ENCODE measurements at places on chromosomes 5 and 9.

DNA sequence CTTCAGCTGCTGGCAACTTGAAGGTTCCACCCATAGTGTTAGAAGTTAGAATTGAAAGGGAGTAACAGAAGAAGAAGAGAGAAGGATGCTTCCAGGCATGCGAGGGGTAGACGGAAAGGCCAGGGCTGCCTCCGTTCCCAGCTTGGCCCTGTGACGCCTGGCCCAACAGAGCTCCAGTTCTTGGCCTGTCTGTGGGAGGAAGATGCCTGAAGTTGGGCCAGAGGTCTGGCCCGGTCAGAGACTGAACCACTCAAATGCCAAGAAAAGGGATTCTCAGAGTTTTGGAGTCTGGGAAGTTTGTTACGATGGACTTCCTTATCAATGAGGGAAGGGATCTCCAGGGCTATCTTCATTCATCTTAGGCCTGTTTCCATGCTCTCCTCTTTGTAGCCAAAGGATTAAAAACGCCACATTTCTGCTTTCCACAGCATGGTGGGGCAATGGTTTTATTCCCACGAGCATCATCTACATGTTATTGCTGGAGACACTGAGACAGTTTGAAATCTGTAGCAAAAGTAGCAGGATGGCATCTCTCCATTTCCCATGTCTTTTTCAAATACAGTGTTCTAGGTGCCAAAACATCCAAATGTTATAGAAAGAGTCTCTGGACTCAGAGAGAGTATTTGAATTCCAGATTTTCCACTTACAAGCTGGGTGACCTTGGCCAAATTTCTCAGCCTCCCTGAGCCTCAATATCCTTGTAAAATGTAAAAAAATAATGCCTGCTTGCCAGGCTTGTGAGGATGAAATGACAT, 65.4 kb upstream of the ANKRD55 start:
- DNase-seq, result no peak

- DNase-seq, result no peak
Measured at GRCh38 chr9:38677660-38678303, 42.2 kb downstream of the FAM240B start.

DNA sequence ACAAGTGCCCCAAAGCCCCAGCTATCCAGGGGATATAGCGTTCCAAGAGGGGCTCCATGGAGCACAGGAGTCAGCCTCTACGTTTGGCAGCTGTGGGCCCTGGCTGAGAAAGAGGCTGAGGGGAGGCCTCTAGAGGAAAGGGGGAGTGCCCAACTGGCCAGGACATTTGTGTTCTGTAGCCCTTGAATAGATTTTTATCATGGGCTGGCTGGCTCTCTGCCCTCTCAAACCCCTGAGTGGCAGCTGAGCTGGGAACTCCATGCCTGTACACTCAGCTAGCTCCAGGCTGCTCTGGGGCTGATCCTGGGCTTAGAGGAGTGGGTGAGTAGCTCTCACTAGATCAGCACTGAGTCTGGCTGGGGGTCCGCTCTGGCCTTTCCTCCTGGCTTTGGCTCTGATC, 285.0 kb downstream of the ZSWIM6 start:
- DNase-seq, result no peak

DNA sequence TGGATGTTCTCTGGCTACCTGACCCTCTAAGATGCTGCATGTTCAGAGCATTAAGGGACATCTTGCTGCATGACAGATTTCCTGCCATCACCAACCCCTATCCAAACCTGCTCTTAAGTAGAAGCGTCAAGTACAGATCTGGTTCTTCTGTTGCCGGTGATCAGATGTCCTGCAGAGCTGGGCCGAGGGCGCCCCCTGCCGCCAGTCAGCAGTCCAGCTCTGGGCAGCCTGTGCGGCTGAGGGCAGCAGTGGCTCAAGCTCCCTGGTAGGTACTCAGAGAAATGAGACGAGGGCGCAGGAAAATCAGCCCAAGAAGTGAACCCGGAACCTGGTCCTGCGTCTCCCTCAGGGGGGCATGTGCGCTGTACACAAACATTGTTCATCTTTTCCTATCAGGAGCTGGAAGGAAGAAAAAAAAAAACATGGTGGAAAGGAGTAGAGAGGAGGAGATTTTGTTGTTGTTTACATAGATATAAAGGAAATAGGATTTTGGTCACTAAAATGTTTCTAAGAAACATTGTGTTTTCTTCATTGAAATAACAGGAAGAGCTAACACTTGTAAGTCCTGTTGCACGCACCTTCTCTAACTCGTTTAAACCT, 95.8 kb downstream of the CFAP90 start:
- DNase-seq, result peak; percentile 25

DNA sequence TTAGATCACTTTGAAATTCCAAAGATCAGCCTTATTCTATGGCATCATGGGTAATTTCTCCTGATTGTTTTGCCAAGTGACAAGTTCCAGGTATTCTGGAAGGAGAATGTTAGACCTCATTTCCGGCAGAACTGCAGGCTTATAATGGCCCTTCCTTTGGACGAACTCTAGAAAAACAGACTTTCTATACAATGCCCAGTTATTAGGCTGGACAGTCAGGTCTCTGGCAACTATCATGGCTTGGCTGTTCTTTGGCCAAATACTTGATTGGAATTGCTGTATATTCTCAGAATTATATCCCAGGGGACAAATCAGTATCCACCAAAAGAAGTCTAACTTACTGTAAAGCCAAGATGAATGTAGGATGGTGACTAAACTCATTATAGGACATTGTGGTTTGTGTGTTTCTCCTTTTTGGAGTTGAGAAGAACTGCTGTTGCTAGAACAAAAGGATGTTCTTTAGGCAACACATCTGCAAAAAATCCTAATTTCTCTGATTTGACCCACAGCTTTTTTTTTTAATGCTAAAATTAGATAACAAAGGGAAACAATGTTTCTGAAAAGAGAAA, 69.0 kb downstream of the ADAMTSL1 start:
- no peak for DNase-seq

- no peak for DNase-seq
Measured at GRCh38 chr5:68356216-68356615, 140.7 kb downstream of the PIK3R1 start.

DNA sequence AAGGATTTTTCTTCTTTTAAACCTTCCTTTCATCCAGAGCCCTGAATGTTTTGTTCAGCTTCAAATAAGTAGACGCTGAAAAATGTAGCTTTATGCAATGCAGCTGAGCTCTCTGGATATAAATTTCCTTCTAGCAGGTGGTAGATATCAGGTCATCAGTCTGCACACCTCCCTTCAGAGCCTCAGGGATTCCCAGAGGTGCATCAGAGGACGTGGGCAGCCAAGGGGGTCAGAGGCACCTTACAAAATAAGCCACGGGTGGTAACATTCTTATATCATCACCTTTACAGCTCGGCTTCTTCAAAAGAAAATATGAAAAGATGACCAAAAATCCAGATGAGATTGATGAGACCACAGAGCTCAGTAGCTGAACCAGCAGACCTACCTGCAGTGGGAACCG, 19.3 kb downstream of the MOCS2 start:
- no peak for DNase-seq

- DNase-seq, result no peak
Measured at GRCh38 chr9:70995511-70995910, 125.9 kb downstream of the TRPM3 start.

DNA sequence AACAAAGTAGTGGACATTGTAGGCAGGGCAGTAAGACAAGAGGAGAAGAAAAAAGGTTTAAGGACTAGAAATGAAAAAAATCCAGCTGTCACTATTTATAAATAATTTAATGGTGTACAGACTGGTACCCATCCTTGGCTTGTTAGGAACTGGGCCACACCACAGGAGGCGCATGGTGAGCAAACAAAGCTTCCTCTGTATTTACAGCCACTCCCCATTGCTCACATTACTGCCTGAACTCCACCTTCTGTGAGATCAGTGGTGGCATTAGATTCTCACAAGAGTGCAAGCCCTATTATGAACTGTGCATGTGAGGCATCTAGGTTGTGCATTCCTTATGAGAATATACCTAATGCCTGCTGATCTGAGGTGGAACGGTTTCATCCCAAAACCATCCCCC, 62.6 kb upstream of the DMAC1 start:
- no peak for DNase-seq

GRCh38 chr5:62259699-62260250, 46.2 kb upstream of the KIF2A start:
- no peak for DNase-seq

DNA sequence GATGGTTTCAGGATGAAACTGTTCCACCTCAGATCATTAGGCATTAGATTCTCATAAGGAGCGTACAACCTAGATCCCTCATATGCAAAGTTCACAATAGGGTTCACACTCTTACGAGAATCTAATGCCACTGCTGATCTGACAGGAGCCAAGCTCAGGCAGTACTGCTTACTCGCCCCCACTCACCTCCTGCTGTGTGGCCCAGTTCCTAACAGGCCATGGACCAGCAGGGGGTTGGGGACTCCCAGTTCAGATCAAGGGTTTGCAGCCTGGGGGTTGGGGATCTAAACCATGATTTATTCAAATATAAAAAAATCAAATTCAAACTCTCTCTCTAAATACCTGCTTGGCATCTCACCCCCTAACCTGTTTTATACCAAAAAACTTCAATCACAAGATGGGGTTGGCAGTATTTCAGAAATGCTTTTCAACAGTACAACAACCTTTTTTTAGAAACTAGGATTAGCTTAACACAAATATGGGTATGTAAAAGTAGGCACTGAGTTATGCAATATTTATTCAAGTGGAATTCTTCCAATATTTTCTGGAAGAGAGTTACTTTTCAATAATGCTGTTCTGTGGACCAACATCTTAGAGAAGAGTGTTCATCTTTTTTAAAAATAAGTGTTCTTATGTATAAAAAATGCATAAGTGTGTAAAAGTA, 30.1 kb upstream of the SLC12A2 start:
- no peak for DNase-seq

- DNase-seq, result no peak
Measured at GRCh38 chr9:91220491-91221135, 141.1 kb downstream of the AUH start.

GRCh38 chr5:59763541-59763940, 130.0 kb downstream of the PDE4D start:
- DNase-seq, result no peak

- no peak for DNase-seq
Measured at GRCh38 chr5:83470526-83471404, 779 bp upstream of the VCAN start.

DNA sequence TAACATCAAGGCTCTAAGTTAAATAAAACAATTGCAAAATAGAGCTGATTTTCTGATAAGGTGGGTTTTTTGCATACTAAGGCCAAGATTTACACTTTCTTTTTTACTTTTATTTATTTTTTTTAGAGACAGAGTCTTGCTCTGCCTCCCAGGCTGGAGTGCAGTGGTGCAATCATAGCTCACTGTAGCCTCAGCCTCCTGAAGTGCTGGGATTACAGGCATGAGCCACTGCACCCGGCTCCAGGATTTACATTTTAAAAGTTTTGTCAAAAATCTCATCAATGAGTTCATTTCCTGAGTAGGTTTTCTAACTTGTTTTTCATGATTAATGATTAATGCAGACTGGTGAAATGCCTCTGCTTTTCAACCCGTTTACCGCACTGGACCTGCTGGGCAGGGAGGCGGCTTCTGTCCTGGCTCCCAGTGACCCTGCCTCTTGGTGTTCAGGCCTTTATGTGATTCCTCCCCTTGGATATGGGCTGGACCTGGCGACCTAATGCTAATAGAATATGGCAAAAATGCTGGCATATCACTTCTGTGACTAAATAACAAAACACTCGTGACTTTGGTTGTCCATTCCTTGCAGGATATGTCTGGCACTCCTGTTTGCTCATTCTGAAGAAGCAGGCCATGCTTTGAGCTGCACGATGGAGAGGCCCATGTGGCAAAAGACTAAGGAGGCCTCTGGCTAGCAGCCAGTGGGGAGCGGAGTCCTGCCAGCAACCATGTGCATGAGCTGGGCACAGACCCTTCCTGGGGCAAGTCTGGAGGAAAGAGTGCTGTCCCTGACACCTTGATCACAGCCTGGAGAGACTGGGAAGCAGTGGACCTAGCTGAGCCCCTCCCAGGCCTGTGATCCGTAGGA, 72.2 kb upstream of the PTCH1 start:
- DNase-seq, result no peak

DNA sequence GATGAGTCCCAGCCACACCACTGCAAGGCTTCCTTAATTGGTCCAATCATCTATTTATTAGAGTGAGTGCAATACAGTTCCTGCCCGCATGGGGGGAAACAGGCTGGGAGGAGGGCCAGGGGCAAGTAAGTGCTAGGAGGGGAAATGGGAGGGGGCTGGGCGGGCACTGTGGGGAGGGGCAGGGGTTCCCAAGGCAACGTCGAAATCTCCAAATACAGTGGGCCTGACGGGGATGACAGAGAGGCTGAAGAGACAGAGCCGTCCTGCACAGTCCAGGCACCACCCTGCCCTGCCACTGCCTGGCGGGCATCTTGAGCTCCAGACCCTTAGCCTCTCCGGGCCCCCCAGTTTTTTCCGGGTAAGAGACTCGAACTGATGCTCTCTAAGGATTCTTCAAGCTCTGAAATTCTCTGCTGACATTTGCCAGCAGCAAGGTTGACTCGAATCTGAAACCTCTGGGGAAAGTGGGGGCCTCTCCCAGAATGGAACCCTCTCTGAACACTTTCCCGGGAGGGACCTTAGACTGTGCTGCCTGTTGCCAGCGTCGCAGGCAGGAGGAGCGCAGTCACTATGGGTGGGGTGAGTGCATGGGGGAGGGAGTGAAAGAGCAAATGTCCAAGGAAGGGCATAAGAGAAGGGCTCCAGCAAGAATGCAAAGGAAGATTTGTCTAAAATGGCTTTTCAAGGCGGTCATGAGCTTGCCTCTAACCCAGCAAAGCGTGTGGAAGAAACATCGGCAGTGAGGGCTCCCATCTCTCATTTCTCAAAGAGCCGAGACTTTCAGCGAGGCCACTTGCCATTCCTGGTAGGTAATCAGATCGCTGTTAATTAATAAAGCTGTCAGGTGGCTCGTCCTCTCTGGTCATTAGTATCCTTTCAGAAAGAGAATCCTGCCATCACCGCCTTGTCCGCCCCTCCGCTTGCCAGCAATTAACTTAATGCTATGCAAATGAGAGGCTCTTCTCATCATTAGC, 99.0 kb downstream of the GTF3C4 start:
- DNase-seq, result peak; percentile 23

- DNase-seq, result peak; percentile 63
Measured at GRCh38 chr5:108260117-108260857, 121.6 kb downstream of the FBXL17 start.

GRCh38 chr5:10695055-10695649, 65.9 kb downstream of the DAP start:
- peak; percentile 17 for DNase-seq

All from iPS DF 19.7 (cell line).